Stimulated activated CD8-positive, alpha-beta memory T cell treated with anti-CD3 and anti-CD28 coated beads, Interleukin-7, amount 100 ng/mL, for 1 hour (primary cell): ENCODE measurements at places on chromosomes 5 and 9.

DNA sequence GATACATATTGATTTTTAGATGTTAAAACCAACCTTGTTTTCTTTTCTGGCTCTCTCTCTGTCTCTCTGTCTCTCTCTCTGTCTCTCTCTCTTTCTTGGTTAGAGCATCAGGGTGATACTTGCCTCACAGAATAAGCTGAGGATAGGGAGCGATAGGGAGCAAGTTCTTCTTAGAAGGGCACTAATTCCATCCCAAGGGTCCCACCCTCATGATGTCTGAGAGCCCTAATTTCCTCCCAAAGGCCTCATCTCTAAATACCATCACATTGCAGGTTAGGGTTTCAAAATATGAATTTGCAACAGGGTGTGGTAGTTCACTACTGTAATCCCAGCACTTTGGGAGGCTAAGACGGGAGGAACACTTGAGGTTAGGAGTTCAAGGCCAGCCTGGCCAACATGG lies 4.8 kb upstream of the KIF3A start:
- no peak for DNase-seq

GRCh38 chr5:98581112-98581997 lies 192.1 kb upstream of the RGMB start:
- no peak for DNase-seq

- no peak for DNase-seq
Observed at GRCh38 chr5:432201-432927, 10.6 kb upstream of the EXOC3 start.

DNA sequence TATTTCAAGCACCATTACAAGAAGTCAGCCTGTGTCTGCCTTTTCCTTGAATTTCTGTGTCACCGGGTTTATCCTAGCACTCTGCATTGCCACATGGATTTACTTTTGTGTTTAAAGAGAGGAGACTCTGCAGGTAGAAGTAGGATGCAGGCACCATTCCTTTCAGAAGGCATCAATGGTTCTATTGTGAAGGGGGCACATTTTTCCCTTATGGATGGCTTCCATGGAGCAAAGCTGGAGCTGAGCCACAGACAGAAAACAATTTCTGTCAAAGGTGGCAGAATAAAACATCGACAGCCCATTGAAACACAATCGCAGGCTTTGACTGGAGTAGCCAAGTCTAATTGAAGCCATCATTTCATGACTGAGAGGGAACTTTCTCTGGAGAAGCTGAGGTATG lies 288.0 kb upstream of the ANKH start:
- DNase-seq: no peak

- no peak for DNase-seq
Observed at GRCh38 chr9:129550199-129550839, 70.6 kb downstream of the C9orf50 start.

DNA sequence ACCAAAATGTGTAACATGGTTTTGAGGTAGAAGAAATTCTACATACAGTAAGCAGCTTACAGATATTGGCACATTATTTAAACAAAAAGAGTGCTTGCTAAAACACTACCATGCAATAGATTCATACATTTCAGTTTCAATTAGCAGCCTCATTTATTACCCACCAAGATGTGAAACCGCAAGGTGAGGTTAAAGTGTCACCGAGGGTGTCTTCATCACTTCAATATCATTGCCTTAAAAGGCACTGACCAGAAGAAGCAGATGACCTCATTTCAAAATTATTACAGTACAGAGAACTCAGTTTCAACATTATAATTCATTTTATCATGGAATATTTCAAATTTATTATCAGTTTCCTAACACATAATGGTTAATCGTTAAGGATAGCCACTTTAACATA lies 302.2 kb downstream of the ISL1 start:
- DNase-seq: no peak

GRCh38 chr9:90098408-90098807 lies 493.6 kb downstream of the GADD45G start:
- no peak for DNase-seq

DNA sequence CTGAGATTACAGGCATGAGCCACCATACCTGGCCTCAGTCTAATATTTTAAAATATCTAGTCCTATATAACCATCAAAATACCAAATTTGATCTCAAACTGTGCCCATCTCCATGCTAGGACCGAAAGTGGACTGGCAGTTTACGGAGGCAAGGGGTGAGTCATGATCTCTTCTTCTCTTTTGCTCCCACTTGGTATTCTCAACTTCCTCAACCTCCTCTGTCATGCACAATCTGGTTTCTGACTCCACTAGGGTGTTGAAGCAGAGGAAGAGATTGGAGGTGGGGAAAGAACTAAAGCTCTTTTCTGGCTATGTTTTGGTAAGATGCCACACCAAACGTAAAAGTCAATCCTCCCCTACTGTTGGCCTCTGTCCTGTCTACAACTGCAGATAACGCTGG lies 55.9 kb upstream of the CEMIP2 start:
- no peak for DNase-seq

GRCh38 chr9:119095072-119095471 lies 274.2 kb downstream of the BRINP1 start:
- DNase-seq: no peak

DNA sequence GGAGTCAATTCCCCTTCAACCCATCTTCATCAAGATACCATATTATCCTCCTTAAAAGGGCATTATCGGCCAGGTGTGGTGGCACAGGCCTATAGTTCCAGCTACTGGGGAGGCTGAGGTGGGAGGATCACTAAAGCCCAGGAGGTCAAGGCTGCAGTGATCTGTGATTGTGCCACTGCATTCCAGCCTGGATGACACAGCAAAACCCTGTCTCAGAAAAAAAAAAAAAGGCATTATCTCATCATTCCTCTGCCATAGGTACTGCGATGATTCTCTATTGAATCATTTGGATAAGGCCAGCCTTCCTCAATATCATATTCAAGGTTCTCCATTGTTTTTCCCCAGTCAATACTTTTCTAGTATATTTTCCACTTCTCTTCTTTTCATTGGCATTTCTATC lies 39.2 kb upstream of the RAB3C start:
- no peak for DNase-seq

DNA sequence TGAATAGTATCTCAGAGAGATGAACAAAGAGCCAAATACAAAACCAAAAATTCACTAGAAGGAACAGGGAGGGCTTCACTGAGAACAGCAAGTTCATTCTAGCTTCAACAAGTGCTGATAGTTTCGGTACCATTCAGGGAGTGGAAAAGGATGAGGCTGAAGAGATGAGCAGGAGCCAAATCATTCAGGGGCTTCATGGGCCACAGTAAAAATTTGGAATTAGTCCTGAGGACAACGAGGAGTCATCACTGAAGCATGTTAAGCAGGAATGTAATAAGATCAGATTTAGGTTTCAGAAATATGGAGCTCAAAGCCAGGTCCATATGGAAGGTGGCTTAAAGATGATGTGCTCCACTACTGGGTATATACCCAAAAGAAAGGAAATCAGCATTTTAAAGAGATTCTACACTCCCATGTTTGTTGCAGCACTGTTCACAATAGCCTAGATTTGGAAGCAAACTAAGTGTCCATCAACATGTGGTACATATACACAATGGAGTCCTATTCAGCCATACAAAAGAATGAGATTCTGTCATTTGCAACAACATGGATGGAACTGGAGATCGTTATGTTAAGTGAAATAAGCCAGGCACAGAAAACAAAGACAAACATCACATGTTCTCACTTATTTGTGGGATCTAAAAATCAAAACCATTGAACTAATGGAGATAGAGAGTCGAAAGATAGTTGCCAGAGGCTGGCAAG lies 36.2 kb downstream of the SPOCK1 start:
- no peak for DNase-seq

DNA sequence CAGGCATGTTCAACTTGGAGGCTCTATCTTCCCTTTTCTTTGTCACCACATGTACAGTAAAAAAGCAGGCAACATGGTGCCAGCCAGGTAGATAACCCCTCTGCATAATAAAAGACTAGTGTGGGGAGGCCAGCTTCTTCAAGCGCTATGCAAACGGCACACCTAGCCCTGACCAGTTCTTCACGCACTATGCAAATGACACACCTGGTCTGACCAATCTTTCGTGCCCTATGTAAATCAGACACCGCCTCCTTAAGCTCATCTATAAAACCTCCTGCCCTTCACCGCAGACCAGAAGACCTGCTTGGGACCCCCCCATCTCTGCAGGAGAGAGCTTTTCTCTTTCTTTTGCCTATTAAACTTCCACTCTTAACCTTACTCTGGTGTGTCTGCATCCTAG lies 28.1 kb upstream of the UGCG start:
- no peak for DNase-seq

DNA sequence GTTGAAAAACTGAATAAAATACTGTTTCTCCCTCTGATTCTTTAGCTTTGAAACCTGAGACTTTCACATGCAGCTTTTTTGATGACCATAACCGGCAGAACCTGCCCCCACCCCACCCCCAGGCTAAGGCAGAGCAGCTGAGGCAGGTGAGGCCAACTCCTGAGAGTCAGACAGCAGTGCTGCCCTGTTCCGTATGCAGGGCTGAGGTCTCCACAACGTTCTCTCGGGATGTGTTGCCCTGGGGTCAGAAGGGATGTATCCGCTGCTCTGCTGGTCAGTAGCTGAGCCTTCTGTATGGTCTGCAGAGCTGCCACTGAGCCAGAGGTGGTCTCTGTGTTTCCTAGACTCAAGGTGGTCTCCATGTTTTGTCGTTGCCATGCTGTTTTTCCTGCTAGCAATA lies 190.5 kb downstream of the AOPEP start:
- DNase-seq: no peak

DNA sequence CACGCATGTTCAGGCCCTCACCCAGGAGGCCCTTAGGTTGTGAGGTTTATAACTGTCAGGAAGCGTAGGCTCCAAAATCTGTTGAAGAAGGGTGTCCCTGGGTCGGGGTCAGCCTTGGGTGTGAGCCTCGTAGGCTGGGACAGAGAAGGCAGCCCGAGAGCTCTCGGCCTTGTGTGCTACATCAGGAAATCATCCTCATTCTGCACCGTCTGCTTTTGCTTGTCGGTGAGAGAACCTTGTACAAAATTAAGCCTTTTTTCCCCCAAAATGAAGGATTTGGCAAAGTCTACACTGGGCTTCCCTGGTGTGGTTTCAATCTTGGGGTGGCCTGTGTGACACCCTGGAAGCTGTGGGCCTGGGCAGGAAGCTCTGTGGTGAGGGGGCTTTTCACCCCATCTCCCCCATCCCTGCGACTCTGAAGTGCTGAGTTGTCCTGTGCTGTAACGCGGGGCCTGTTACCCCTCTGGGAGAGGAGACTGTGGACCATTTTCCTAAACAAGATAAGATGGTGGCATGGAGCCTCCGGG lies 55.3 kb downstream of the AHRR start:
- DNase-seq: no peak

DNA sequence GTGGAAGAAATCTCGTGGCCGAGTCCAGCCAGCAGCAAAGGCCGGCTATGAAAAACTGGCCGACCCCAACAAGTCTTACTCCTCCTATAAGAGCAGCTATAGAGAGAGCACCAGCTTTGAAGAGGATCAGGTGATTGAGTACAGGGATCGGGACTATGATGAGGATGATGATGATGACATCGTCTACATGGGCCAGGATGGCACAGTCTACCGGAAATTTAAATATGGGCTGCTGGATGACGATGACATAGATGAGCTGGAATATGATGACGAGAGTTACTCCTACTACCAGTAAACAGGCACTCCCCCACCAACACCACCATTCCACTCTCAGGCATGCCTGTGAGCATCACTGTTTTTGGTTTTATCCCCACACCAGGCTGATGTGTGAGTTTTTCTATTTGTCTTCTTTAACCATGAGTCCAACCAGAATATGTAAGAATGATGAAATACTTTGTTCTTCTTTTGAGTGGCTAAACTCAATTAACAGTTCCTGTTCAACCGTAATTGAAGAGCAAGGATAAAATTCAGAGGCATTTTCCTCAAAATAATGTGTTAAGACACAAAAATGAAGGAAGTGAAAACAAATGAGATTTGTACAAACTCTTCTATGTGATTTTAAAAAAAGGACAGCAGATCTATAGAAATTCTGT lies 35.5 kb downstream of the RFK start:
- DNase-seq: no peak

DNA sequence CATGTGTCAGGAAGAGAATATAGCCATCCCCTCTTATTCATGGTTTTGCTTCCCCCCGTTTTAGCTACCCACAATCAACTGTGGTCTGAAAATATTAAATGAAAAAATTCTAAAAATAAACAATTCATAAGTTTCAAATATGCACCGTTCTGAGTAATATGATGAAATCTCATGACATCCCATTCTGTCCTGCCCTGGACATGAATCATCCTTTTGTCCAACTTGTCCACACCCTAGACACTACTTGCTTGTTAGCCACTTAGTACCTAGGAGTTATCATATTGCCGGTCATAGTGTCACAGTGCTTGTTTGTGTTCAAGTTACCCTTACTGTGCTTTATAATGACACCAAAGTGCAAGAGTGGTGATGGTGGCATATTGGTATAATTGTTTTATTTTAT lies 113.5 kb downstream of the CAAP1 start:
- DNase-seq: no peak

GRCh38 chr9:81636255-81636599 lies 53.1 kb downstream of the TLE1 start:
- no peak for DNase-seq

- no peak for DNase-seq
Observed at GRCh38 chr9:115790520-115790919, 363.1 kb upstream of the PAPPA start.

DNA sequence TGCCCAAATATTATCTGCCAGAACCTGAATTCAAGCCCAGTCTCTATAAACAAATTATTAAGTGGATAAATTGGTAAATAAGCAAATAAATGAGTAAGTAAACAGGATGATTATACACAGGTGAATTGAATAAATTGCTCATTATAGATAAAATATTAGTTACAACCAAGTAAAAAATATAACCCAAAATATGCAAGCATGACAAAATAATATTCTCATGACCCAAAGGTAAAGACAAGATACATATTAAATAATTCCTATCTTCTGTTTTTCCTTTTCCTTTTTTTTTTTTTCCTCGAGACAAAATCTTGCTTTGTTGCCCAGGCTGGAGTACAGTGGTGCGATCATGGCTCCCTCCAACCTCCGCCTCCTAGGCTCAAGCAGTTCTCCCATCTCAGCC lies 21.2 kb upstream of the FSD1L start:
- DNase-seq: no peak

DNA sequence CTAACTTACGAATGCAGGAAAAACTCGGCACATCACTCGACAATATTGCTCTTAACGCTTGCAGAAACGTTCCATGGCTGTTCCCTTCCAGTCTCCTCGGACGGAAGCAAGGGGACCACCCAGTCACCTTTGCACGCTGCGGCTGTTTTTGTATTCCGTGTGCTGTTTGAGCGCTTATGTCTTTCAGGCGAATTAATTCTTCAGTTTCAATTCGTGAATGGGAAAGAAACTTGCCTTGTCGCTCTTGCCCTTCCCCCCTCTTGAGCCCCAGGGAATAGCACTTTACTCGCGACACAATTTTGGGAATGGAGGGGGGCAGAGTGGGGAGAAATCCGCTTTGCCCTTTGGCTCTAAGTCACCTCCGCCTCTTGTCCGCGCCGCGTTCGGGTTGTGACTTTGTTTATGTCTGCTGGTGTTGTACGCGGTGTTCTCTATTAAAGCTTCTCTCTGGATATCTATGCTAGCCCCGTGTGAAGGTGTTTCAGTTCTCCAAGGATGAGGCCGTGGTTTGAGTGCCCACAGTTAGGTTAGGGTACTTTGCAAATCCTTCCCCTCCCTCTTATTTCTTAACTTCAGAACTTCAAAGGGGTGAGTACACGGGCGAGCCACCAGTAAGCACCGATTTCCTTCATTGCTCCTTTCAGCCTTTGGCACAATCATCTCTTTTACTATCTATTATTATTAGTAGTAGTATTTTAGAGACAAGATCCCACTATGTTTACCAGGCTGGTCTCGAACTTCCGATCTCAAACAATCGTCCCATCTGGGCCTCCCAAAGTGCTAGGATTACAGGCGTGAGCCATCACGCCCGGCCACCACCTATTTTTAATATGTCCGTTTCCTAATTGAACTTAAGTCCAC lies 2.7 kb downstream of the FOXB2 start:
- DNase-seq: no peak
